Stimulated activated CD4-positive, alpha-beta T cell treated with anti-CD3 and anti-CD28 coated beads, Interleukin-1b, Interleukin-23, amount 100 ng/mL, for 24 hours (primary cell): ENCODE measurements at places on chromosomes 6 and 20.
A peak's percentile ranks its signal among the peaks of the same experiment; 100 is the strongest.

GRCh38 chr6:30323806-30324205 is 2.9 kb upstream of the TRIM39 start:
- DNase-seq, result no peak

DNA sequence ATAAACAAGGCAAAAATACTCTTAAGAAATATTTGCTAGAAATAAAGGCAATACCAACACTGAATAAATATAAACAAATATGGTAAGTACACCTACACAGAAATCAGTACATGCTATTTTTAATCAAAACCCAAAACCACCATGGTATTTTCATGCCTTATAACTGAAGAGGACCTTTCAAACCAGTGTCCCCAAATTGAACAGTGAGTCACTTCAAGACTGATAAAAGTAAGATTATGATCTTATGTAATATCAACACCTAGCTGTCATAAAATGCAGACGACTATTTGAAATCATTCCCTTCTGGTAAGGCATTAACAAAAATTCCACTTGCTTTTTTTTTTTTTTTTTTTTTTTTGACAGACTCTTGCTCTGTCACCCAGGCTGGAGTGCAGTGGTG is 156.8 kb upstream of the RUNX2 start:
- no peak for DNase-seq

DNA sequence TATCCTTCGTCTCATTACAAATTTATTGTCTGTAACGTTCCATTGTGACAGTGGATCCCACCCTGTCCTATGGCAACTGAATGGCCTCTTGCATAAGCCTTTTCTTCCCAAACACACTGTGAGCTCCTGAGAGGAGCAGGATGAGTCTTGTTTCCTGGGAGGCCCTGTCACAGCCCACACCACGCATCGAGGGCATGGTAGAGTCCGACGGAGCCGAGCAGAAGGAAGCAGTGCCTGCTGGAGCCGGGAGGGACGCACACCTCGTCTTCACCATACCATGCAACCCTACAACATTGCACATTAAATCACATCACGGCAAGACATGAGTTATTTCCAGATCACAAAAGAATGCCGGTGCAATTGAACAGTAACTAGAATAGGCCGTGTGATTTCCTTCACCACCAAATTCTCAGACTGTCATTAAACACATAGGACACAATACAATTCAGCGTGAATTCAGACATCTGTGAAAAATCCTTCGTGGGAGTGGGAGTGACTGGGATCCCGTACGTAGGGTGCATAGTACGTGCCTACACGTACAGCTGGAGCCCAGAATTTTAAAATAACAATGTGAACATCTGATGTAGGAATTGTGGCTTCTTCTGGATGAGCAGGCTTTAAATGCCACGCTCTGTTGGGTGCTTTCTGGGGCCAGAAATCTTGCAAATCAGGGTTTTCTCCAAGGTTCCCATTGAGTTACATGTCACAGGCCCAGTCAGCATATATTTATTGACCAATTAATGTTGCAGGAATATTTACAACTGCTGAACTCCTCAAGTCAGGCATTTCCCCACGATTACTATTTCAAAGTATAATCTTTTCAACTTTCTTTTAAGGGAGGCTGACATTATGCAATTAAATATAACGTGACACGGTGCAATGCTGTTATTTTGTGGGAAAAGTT is 201.8 kb downstream of the TTLL2 start:
- DNase-seq, result no peak

DNA sequence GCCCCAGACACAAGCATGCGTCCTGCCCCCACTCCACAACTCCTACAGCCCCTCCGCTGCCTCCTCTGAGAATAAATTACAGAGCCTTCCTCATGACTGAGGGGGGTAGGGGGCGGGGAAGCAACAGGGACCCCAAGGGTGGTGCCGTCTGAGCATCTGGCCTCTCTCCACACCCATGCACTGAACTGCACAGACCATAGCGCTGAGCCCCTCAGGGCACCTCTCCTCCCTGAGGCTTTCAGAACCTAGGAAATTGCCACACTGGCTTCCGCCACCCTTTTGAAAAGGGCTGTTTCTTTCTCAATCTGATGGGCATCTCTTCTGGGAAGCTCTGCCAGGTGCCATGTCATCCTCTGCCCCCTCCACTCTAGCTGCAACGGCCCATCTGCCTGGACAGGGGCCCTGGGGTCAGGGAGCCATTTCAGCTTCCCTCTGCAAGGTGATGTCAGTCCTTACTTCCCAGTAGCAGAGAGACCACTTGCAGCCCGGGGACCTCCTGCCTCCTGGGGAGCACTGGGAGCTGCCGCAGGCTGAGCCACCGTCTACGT is 2.5 kb downstream of the CST7 start:
- DNase-seq, result no peak

DNA sequence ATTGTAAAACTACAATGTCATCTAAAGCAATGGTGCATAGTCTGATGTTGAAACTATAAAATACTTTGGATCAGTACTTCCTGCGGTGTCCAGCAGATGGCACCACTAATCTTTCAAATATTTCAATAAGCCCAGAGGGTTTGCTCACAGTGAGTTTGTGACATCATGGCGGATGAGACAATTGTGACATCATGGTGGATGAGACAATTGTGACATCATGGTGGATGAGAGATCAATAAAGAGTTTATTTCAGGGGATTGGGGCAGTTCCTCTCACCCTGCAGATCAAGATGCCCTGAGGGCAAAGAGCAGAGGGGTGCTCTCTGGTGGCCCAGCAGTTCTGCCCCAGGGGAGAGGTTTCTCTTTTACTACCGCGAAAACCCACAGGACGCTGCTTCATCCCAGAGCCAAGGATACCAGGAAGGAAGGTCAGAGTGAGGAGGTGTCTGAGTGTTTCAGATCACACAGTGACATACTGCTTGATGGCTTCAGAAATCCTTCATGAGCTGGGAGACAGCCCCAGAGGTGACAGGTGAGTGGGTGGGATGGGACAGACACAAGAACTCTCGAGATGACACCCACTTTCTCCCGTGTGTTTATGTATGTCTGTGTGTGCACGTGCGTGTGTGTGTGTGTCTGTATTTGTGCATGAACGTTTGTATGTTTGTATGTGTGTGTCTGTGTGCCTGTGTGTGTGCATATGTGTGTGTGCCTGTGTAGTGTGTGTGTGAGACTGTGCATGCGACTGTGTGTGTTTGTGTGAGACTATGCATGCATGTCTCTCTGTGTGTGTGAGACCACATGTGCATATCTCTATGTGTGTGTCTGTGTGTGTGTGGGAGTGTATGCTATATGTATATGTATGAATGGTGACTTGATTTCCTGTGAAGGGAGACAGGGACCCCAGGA is 7.3 kb upstream of the ULBP2 start:
- peak; percentile 47 for DNase-seq

DNA sequence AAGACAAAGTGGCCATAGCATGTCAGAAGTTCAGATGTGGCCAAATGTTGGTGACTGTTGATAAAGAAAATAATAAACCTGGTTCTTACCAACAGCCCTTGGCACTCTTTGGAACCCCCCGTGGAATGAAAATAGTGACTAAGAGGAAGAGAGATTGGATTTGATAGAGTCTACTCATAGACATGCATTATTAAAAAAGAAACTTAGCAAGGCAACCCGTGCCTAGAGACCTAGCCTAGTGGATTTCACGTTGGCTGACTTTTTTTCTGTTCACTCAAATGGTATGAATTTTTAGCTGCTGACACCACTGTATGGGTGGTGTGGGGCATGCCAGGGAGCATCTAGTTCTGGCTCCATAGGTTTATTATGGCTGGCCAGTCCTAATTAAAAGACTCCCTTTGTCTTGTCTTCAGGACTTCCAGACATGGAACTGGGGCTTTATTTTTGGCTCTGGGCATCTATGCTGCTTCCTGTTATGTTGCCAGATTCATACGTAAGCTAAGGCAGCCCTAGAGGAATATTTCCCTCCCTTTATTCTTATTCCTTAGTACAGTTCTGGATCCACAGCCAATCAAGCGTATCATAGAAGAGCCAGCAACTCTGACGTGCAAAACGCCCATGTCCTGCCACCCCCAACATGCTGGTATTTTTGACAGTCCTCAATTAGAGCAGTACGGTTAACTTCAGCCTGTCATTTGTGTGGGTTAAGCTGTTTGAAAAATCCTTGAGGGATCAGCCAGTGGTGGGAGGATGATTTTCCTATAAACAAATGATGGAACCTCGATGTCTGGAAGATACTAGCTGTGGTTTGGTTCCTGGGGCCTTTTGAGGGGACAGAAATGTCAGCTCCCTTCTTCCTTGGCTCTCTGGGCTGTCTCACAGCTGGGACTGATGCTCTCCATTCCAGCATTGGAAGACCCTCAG is 127.5 kb downstream of the ISM1 start:
- DNase-seq, result no peak

DNA sequence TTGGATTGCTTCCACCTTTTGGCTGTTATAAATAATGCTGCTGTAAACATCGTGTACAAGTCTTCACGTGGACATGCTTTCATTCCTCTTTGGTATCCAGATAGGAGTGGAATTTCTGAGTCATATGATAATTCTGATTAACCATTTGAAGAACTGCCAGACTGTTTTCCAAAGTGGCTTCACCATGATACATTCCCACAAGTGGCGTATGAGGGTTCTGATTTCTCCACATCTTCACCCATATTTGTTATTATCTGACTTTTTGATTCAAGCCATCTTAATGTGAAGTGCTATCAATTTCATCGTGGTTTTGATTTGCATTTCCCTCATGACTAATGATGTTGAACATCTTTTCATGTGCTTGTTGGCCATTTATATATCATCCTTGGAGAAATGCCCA is 2.9 kb upstream of the SNRPB start:
- no peak for DNase-seq

DNA sequence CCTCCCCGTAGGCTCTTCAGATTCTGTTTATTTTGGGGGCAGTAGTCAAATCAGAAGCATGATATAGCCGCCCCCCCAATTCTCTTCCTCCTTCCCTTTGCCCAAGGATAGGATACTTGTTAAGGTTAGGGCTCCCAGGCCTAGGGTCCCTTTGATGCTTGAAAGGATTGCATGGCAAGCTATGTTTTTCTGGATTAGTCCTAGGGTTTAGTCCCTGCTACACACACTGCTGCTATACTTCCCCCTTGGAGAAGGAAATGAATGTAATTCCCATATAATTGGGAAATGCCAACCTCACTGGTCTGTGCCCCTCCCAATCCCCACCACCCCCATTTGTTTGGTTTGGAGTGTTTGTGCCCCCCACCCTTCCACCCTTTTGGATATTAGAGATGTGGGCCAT is 62.8 kb downstream of the ZFAND3 start:
- no peak for DNase-seq

GRCh38 chr20:13533946-13534345 is 104.8 kb downstream of the TASP1 start:
- DNase-seq, result no peak

- no peak for DNase-seq
Measured at GRCh38 chr6:40804905-40805304, 217.7 kb upstream of the LRFN2 start.

DNA sequence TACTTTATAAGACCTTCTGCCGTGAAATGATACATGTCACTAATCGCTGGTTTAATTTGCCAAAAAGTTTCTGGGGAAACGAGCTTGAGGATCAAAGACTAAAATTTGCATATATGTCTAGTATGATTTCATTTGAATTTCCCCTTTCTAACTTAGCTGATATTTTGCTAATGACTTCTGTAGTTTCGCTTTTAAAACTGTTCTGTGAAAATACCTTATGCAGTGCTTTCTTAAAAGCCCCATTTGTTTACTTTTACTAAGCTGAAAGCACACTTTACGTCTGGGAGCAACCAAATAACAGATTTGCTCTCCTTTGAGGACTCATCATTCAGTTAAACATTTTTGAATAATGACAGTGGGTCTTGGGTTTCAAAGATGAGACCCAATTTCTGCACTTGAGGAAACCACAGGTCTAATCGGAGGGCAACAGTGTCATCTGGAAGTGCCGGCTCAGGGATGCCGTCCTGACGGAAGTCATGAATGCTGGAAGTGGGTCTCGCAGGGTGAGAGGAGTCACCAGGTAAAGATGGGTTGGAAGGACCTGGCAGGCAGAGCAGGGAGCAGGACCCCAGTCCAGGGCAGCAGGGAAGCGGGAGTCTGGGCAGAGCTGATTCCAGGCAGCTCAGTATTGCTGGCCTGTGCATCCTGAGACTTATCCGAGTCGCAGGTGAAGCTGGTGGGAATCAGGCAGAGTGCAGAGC is 33.2 kb downstream of the PLEKHG1 start:
- DNase-seq, result no peak

- DNase-seq, result no peak
Measured at GRCh38 chr6:14727494-14728395, 518.1 kb upstream of the JARID2 start.

DNA sequence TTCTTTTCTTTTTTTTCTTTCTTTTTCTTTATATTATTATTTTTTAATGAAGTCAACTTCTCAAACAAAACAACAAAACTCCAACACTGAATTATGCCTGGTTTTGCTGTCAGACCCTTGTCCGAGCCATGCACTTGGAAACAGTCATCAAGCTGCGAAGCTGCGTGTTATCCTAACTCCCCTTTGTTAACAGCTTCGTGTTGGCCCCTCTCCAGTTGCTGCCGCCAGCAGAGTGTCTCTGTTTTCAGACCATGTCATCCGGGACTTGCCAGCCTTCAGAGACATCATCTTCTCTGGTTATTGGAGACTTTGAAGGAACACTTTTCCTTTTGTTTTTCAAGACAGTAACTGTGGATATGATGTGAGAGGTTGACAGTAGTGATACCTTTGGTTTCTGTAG is 83.1 kb downstream of the TRMT11 start:
- DNase-seq, result no peak

GRCh38 chr6:111941686-111942330 is 68.6 kb upstream of the FYN start:
- no peak for DNase-seq

- DNase-seq, result peak; percentile 24
Measured at GRCh38 chr6:20404641-20405032, 3.0 kb downstream of the E2F3 start.

DNA sequence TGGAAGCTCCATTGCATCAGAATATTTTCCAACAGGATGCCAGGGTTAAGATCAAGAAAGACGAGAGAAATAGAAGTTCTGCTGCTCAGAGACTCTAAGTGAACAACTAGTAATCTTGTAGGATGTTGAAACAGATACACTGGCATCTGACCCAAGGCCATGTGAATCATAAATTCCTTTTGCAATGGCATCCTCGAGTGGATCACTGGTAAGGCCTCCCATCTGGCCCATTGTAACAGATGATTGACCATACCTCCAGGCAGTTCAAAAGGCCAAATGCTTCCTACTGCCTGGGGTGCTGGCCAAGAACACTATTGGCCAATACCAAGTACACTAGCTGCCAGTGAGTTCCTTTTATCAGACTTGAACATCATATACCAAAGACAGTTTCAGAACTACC is 9.9 kb upstream of the SLC17A3 start:
- DNase-seq, result no peak

DNA sequence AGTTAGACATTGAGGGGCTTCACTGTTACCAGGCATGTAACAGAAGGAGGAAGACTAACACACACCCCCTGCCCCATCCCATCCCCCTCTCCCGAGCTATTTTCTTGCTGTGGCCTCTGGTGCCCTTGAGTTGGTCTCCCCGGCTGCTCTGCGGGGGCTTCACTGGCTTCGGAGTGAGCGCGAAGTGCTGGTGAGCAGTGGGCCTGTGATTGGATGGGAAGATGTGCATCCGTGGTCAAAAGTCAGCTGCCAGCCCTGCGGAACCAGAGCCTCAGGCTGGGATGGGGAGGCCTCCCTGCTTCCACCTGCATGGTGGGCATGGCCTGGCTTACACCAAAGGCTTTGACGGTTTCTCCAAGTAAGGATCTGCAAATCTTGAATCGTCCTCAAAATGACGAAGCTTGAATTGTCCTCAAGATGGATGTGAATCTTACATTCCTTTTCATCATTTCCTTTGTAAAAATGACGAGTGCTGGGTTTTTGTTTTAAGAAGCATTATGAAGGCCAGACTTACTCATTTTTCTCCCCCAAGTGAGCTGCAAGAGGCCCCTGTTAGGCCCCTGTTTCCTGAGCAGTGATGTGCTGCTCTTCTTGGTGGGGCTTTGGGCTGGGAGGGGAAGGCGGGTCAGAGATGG is 23.7 kb downstream of the SPATA2 start:
- DNase-seq, result no peak
